CD4-positive, alpha-beta T cell treated with Interleukin-17A for 1 hour (primary cell): ENCODE measurements at places on chromosomes 11 and 22.

- DNase-seq, result no peak
Measured at GRCh38 chr11:62333768-62334167, 3.5 kb upstream of the ASRGL1 start.

- DNase-seq, result no peak
Measured at GRCh38 chr22:19710769-19711106, 3.6 kb upstream of the SEPTIN5 start.

GRCh38 chr11:97574976-97575665, 1185.3 kb downstream of the JRKL start:
- DNase-seq, result no peak

GRCh38 chr11:67504950-67505581, at the start of gene PITPNM1:
PITPNM1 (minus strand) TSS chr11:67505363; CDS start chr11:67504180, 1,183 bp downstream.
- DNase-seq, result peak; percentile 75

DNA sequence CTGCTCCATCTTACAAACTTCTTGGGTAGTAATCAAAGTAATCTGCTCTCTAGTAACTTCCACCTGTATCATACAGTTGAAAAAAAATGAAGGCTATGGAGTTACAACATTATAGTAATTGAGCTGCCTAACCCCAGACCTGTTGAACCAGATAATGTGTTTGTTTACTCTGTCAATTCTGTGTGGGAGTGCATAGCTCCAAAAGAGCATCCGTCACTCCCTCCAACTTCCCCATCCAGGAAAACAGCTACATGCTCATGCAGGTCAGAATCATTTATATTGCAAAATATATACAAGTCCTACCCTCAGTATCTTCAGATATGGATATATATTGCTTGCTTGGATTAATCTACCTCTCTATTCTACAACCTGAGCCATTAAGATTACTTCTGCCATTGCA, 244.0 kb upstream of the ANO5 start:
- no peak for DNase-seq

GRCh38 chr11:1348796-1349326, 39.4 kb upstream of the TOLLIP start:
- no peak for DNase-seq

DNA sequence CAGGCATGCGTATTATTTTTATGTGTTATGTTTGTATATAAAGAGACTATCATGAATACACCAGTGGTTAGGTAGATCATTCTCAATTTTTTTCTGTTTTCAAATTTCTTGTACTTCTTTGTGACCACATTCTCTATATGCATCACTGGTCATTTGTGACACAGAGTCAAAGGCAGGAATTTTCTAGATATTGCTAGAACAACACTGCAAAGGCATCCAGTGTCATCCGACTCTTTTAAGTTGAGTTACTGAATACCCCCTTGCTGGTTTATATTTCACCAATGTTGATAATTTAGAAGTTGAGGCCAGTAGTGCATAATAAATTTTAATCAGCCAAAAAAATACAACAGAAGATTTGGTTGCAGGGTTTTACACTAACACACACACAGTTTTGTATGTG, 351.8 kb downstream of the CASP12 start:
- DNase-seq, result no peak

DNA sequence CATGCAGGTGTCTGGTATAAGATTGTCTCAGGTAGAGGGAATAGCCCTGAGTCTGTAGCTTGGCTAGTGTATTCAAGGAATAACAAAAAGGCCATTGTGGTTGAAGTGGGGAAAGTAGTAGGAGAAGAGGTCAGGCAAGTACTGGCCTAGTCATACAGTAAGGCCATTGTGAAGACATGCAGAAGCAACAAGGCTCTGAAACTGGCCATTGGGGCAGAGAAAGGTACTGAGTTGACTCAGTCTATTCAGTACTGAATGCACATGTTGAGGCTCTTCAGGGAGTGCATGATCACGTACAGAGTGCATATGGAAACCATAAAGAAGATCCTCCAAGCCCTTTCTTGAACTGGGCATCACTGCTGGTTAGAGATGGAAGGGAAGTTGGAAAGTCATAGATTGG, 477.6 kb downstream of the SOX6 start:
- DNase-seq, result no peak

DNA sequence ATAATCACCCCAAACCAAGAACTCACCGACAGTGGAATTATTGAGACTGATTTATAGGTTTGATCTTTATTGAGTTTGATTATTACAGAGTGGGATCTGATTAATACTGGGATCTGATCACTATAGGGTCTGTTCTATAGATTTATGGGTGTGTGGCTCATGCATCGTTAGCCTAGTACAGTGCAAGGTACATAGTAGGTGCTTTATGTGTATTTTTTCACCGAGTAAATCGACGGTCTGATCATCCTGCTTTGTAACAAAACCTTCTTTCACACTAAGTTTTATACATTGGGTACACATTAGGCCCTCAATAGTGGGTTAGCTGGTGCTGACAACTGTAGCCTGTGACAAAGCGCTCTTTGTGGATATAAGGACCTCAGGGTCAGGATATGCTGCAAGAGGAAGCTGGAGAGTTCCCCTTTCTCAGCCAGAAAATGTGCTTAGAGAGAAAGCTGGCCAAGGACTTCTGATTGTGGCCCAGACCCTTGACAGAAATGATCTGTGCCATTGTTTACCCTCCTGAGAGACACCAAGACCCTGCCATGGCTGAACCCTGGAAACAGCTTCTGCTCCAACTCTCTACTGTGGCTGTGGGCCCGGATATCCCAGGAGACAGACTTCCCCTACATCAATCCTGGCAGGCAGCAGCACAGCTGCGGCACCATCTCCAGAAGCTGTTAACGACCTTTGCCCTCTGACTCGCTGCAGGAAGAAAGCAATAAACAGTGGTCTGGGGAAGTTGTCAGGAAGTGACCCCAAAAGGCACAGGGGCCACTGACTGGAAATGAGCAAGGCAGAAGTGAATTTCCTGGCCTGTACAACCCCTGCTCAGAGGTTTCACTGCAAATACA, 16.1 kb upstream of the TPP1 start:
- no peak for DNase-seq

- DNase-seq, result no peak
Measured at GRCh38 chr22:39153220-39153717, 789 bp upstream of the CBX7 start.

DNA sequence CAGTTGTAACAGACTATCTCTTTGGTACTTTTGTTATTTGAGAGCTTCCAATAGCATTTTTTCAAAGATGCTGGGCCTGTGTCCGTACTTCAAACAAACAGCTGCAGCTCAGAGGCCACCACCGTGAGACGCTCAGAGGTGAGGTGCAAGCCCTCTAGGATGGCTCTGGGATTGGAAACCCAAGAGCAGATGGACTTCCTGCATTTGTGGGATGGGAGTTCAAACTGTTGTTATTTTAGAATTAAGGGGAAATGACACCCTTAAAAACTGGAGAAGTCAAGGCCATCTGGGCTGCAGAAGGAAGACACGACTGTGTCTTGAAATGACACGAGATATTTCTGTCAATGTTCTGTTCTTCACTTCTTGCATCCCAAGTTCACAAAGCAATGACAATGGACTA, 9.2 kb upstream of the IL10RA start:
- no peak for DNase-seq

GRCh38 chr22:45261407-45262088, 20.9 kb upstream of the KIAA0930 start:
- DNase-seq, result no peak

DNA sequence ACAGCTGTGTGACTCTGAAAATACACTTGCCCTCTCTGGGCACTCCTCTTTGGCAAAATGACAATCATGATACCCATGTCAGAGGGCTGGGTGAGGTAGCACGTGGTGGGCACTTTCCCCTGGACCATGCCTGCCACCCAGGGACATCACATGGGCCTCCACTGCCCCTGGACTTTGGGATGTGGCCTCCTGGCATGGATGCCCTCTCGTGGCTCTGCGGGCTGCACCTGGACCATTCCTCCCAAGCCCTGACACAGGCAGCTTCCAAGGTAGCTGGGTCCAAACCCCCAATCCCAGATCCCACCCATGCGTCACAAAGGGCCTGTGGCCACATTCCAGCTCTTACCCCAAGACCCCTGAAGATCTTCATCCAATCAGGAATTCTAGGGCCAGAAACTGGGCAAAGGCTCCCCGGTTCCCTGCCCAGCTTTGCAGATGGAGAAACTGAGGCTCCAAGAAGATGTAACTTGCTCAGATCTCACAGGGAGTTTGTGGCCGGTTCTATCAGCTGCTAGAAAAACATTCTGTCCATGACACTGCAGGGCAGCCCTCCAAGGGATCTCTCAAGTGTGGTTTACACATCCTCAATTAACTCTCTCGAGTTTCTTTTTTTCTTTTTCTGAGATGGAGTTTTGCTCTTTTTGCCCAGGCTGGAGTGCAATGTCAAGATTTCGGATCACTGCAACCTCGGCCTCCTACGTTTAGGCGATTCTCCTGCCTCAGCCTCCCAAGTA, 35.4 kb upstream of the CYB5R3 start:
- DNase-seq, result no peak

DNA sequence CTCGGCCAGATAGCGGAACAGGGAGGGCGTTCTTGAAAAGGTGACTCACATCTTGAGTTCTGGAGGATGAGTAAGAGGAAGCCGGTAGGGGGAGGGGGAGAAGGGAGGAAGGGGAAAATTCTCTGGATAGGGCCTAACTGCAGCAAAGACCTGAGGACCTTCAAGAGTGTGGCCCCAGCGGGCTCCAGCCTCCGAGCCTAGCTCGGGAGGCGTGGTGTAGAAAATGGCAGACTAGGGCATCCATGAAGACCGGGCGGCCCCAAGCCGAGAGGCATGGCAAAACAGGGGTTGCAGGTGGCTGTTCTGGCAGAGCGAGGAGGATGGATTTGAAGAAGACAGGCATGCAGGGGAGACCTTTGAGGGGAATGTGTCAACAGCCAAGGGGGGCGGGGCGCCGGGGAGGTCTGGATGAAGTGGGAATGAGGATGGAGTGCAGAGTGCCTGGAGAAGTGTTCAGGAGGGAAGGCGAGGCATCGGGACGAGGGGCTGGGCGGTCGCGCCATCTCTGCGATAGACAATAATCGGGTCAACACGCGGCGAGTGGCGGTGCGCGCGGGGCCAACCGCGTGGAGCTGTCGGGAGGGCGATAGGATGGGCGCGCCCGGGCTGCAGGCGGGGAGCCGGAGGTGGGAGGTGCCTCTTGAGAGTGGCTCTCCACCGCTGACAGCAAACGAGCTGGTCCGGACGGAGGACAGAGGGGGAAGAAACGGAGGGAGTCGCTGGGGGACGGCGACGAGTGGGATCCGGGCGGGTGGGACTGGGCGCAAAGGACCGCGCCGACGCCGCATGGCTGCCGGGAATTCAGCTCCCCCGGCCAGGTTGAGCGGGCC, 40.0 kb upstream of the CREB3L1 start:
- DNase-seq, result peak; percentile 50

DNA sequence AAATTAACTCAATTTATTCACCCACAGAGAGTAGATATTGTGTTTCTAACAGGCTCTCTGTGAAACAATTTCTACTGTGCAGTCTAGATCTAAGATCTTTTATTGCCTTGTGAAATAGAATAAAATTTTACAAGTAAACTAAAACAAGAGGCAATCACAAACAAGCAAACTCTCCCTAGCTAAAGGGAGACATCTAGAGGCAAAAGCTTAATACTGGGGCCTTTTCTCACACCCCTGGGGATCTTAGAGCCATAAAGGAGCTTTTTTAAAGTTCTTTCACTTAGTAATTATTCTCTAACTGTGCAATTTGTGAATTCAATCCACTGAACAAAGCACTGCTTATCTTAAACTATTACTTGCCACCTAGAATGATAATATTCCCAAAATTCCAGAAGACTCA, 19.7 kb downstream of the ALG9 start:
- no peak for DNase-seq

DNA sequence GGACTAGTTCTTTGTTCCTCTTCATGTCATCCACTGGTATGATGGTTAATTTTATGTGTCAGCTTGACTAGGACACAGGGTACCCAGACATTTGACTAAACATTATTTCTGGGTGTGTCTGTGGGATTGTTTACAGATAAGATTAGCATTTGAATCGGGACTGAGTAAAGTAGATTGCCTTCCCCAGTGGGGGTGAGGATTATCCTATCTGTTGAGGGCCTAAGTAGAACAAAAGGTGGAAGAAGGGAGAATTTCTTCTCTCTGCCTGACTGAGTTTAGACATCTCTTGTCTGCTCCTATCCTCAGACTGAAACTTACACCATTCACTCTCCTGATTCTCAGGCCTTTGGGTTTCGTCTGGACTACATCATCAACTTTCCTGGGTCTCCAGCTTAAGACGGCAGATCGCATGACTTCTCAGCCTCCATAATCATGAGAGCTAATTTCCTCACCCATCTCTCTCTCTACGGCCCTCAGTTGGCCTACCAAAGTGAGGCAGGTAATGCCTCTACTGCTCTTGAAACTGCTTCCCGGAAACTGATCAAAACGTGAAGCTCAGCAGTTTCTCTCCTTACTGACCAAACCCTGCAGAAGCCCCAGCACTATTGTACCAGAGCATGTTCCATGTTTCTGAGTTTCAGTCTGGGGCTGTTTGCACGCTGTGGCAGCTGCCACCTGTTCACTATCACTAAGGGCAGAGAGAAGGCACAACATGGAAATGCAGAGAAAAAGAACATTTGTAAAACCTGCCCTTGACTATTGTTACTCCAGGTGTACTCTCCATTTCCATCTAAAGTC, 95.4 kb downstream of the NXPE2 start:
- DNase-seq, result no peak

DNA sequence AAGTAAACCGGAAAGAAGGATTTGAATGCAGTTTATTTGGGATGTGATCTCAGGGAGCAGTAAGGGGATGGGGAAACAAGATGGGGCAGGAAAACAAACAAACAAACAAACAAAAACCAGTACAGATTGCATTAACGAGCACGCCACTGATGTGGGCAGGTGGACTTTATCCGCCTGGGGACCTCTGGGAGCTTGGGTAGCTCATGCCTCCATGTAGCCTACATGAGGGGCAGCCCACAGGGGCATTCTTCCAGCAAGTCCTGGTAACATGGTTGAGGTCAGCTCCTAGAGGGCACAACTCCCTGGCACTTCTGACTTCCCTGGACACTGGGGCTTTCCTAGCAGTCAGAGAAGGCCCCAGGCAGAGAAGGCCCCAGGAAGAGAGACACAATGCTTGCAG, 38.6 kb downstream of the C11orf96 start:
- DNase-seq, result no peak

GRCh38 chr22:43706151-43706550, 106.0 kb downstream of the EFCAB6 start:
- no peak for DNase-seq

DNA sequence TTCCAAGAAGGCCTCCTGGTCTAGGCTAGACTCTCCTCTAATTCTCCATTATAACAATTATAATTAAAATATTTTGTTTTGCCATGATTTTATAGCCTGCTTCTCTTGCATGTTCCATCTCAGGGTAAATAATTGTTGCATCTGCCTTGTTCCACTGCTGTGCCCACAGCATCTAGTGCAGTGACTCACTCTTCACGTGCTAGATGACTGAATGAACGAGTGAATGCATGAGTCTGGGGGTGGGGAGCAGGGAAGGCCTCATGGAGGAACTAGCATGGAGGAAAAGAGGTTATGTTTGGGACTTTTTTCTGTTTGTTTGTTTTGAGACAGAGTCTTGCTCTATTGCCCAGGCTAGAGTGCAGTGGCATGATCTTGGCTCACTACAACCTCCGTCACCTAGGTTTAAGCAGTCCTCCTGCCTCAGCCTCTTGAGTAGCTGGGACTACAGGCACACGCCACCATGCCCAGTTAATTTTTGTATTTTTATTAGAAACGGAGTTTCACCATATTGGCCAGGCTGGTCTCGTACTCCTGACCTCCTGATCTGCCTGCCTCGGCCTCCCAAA, 5.2 kb upstream of the OAF start:
- DNase-seq, result no peak
